ENCODE measurements at places on chromosomes 12 and 14.
A peak's percentile ranks its signal among the peaks of the same experiment; 100 is the strongest.

- DNase-seq: no peak
These were observed 4.6 kb downstream of the PSEN1 start for GRCh38 chr14:73140811-73141323.

GRCh38 chr12:79685068-79685467 is 5.7 kb downstream of the PAWR start:
- DNase-seq: no peak

DNA sequence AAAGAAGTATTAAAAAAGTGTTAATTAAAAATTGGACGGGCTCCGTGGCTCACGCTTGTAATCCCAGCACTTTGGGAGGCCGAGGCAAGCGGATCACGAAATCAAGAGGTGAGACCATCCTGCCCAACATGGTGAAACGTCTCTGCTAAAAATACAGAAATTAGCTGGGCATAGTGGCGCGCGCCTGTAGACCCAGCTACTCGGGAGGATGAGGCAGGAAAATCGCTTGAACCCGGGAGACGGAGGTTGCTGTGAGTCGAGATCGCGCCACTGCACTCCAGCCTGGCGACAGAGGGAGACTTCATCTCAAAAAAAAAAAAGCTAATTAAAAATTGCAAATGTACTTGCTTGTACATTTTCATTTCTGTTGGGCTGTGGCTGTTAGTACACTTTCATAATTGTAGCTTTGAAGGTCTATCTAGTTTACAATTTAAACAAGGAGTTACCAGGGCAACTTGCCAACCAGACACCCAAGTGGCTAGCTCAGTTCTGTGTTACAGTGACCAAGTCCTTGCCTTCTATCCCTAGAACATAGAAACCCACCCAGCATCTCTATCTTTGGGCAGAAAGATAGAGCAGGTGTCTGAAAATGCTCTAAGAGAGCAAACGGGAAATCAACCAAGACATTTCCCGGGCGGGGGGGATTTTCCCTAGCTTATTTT is 1.2 kb downstream of the COA8 start:
- no peak for DNase-seq

DNA sequence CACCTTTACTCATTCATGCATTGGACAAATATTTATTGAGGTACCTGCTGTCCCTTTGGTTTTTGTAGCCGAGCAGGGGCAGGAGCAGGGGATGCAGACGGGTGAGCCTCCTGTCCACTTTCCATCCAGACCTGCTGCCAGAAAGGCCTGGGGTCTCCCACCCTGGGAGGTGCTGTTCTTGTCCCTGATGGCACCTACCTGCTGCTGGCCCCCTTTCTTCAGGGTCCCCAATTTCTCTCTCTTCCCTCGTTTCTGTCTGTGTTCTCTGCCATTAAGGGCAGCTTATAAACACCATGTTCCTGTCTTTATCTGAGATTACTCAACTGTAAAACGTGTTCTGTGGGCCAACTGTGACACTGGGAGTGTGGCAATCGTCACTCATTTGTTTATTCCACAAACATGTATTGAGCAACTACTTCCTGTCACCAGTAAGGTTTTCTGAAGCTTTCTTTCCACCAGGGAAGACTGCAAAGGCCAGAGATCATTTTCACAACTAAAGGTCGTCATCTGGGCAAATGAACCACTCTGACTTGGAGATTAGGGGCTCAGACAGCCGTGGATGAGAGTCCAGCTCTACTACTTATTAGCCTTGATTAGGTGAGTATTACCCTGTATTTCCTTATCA is at the start of gene HAL:
HAL (minus strand) TSS at position 311 of the 625 bp plus-strand sequence. CDS start 434 bp downstream, outside the sequence.
- no peak for DNase-seq

GRCh38 chr12:91109148-91109564 is 2.1 kb downstream of the LUM start:
- peak; percentile 15 for DNase-seq

DNA sequence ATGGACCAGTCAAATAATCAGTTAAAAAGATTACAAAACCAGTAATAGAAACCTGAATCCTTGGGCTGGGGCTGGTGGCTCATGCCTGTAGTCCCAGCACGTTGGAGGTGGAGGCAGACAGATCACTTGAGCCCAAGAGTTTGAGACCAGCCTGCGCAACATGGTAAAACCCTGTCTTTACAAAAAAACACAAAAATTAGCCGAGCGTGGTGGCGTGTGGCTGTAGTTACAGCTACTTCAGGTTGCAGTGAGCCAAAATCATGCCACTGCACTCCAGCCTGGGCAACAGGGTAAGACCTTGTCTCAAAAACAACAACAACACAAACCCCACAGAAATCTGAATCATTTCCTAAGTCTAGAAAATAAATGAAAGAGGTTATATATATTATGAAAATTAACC is 100.6 kb downstream of the HEATR5A start:
- no peak for DNase-seq

DNA sequence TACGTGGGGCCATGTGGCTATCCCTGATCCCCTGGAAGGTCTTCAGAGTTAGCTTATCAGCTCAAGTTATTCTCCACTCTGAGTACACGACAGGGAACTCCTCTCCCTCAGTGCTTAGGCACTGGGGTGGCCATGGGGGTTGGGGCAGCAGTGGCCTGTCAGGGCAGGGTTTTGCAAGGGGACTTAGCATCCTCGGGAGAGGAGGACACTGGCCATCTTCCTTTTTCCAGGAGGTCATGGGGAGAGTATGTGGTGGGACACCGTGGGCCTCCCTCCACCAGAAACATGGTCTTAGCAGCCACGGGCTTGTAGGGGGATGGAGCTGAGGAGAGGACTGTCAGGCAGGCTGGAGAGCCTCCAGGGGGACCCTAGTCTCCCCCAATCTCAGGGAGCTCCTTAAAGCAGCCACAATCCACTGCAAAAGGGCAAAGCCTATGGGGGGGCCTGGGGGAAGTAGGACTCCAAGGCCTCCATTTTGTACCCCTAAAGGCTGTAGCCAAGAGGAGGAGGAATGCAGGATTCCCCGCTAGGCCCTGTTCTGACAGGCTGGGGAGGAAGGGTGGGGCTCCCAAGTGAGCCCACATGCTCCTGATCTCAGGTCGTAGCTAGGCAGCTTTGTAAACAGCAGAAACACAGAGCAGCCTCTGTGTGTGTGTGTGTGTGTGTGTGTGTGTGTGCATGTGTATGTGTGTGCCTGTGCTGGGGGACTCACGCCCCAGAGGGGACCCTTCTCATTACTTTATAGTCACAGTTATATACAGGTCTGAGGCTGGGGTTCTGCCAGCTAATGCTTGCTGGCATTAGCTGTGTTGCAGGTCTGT is 36.6 kb downstream of the KRT80 start:
- DNase-seq: peak; percentile 87

GRCh38 chr12:105852496-105852895 is 286.3 kb downstream of the NUAK1 start:
- no peak for DNase-seq

DNA sequence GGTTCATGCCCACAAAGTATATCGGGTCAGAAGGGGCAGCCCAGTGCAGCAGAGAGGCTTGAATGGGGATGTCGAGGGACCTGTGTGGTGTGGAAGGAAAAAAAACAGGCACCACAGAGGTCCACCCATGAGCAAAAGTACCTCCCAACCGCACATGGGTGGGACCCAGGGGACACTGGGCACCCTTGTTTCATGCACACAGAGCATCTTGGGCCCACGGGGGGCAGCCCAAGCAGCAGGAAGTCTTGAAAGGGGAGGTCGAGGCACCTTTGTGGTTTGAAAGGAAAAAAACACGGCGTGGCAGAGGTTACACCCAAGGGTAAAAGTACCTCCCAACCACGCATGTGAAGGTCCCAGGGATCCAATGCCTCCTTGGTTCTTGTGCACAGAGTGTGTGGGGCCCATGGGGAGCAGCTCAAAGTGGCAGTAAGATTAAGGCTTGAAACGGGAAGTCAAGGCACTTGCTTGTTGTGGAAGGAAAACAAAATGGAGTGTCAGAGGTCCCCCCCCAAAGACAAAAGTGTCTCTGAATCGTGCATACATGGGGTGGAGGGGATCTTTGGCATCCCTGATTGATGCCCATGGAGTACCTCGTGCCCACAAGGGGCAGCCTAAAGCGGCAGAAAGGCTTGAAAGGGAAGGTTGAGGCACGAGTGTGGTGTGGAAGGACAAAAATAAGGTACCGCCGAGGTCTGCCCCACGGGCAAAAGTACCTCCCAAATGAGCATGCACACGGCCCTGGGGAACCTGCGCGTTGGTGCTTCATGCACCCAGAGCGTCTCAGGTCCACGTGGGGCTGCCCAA is 575.5 kb downstream of the ALG10 start:
- DNase-seq: no peak

DNA sequence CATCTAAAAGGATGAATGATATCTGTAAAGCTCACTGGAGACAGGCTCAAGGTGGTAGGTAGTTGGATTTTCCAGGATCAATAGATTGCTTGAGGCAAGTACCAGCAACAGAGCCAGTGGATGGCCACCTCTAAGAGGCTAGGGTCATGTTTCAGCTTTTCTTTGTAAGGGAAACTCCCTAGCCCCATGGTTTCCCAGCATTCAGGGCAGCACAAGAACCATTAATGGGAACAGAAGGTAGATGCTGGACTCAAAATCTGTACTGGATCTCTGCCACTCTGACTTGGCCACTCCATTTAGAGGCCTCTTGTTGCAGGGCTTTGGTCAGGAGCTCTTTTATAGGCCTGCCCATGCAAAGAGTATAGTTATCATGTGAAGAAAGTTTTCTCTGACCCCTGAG is 76.1 kb upstream of the DYRK2 start:
- no peak for DNase-seq

DNA sequence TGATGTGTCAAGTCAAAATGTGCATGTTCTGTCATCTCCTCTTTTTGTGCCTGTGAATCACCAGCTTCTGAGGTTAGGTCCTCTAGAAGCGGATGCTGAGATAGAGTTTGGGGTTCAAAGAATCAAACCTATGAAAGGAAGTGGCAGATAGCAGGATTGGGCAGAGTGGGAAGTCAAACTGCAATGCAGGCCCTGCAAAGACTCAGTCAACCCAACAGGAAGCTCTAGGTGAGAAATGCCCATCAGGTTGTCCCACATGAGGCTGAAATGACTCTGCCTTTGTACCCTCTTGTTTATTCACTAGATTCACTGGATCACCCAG is 4.5 kb upstream of the MIA2 start:
- DNase-seq: peak; percentile 86

DNA sequence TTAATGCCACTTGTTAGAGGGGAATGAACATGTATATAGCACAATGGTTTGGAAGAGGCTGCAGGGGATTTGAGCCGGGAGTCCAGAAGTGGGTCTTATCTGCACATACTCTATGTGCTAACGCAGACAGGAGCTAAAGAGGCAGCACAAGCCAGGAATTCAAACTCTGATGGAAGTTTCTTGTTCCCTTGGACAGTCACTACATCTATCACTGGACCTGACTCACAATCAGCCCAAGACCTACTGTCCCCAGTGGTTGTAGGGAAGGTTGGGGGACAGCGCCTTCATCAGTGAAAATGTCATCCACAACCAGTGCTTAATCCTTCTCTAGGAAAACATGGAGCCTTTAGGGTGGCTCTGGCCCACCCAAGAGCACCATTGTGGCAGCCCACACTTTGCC is 107.8 kb downstream of the GCH1 start:
- DNase-seq: no peak

- no peak for DNase-seq
These were observed 107.0 kb upstream of the CRY1 start for GRCh38 chr12:107200394-107200793.

GRCh38 chr14:27181333-27181732 is 583.5 kb upstream of the NOVA1 start:
- no peak for DNase-seq

- DNase-seq: peak; percentile 55
These were observed 153.9 kb upstream of the RMST start for GRCh38 chr12:97308576-97309198.

- DNase-seq: no peak
These were observed 56.8 kb downstream of the BTG1 start for GRCh38 chr12:92088805-92089204.

DNA sequence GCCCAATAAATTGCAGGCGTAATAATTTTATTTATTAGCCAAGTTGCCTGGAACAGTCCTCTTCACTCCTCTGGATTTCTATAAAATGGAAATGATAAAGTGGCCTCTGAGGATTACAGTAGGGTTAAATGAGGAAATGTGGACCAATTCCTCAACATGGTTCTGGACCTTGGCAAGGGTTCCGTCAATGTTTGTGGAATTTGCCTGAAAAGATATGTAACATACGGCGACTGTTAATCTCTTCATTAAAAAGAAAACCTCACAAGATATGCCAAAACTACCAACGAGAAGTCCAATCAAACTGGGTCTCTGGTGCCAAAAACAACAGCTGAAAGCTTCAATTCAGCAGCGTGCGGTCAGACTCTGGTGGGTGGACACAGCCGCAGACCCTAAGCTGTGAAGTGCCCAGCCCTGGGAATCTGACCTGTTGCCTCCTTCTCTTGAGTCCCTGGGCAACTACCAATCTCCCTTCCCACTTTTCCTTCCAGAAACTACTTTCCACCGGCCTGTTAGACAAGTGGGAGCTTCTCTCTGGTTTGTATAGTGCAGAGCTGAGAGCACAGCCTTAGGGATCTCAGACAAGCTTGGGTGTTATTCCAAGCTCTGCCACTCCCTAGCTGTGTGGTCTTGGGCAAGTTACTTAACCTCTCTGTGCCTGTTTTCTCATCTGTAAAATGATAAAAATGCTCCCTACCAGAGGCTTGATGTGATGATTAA is 190.5 kb upstream of the GSC start:
- no peak for DNase-seq

DNA sequence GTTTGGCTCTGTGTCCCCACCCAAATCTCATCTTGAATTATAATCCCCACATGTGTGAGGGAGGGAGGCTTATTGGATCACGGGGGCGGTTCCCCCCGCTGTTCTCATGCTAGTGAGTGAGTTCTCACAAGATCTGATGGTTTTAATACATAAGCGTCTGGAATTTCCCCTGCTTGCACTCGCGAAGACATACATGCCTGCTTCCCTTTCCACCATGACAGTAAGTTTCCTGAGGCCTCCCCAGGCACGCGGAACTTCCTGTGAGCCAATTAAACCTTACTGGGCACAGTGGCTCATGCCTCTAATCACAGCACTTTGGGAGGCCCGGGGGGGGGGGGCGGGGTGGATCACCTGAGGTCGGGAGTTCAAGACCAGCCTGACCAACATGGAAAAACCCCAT is 60.8 kb downstream of the R3HDM2 start:
- no peak for DNase-seq

GRCh38 chr12:106109168-106109910 is 29.4 kb downstream of the NUAK1 start:
- DNase-seq: no peak

DNA sequence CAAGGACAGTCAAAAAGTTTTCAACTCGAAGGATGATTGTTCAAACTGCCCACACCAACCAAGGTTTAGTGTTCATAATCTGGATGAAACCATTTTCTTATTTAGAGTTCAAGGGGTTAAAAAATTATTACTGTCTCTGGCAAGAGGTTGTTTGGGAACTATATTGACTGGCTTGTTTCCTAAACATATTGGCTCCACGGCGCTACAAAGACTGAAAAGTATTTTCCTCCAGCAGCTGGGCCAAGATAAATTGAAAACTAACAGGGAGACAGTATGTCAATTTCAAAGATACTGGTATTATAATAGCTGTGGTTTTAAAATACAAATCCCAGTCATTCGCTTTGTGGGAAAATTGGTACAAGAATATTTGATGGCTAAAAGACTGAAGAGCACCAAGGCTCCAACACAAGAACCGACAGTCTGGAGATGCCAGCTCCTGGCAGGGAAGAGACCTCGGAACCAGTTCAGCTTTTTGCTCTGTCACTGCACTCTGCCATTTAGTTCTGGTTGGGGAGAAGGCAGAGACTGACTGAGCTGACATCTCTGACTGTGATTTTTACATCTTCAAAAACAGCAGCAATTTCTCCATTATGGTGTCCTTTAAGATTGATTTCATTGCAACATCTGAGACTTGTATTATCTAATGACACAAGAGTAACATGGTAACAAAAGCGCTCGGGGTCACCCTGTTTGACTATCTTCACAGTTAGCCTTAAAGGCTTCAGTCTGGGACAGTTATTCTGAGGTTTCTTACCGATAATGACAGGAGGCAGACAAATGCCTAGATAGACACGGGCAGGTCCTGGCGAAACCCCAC is 62.0 kb downstream of the ST8SIA1 start:
- DNase-seq: no peak
